ENCODE measurements at places on chromosomes 3 and 15.

DNA sequence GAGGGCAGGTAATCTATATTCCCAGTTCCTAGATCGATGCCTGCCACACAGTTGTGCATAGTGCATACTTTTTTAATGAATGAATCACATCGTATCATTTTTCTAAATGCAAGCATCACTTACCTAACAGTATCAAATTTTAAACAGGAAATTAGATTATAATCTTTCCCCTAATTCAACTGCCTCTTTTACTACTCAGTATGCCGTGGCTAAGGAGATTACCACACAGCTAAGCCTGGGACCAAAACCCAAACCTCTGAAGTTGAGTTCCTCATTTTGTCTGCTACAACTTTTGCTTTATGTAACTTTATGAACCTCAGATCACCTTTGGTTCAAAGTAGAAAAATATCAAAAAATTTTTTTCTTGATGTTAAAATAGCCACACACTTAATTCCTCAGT lies 53.2 kb upstream of the FNDC3B start:
- DNase-seq, result no peak

DNA sequence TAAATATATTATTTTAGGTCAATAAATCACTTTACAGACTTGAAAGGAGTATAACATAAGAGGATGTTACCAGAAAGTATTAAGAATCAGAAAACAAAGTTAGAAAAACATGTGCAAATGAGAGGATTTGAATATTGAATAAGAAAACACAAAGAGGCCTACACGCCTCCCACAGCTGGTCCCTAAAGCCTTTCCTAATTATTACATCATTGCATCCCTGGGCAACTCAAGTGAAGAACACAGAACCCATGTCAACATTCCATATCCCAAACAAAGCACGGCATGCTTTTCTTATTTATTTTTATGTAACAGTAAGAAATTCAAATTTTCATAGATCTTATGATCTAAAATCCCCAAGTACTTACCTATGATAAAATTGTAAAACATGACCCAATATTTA lies 61.2 kb downstream of the HERC1 start:
- no peak for DNase-seq

- no peak for DNase-seq
Measured at GRCh38 chr3:16515885-16516420, 2.5 kb upstream of the RFTN1 start.

DNA sequence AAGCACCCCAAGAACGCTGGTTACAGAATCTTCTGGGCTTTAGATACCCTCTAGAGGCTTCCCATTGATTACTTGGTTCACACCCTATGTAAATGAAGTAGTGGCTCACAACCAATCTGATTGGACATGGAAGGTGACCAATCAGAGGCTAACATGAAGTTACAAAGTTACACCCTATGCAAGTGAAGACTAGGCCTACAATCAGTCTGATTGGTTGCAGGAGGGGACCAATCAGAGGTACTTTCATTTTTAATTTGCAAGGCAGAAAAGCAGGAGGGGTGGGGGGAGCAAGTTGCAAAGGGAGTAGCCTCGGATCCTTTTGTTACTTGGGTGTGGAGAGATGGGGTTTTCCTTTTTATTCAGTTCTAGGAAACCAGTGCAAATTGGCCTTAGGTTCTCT lies 11.1 kb upstream of the RTP2 start:
- peak; percentile 25 for DNase-seq

GRCh38 chr3:138016065-138016464 lies 6.1 kb downstream of the CLDN18 start:
- DNase-seq, result no peak
